ENCODE measurements at places on chromosomes 11 and 22.

DNA sequence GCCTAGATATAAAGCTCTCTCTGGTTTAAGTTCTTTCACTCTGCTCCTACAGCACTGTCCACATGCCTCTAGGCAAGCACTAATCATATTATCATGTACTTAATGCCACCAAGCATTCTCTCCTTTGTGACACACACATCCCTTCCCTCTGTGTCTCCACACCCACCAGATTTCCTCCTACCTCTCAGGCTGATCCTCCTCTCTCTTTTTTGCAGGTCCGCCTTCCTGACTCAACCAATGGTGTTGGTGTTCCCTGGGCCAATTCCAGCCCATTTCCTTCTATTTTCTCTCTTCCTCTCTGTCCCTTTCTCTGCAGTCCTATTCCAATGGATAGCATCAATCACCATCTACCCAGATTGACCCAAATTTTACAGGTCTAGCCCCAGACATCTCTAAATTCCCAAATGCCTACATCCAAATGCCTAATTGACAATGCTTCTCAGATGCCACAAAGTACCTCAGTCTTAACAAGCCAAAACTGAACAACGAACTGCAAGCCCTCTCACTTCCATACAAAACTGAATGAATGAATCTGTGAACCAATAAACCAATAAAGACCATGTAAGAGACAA is 504 bp upstream of the ZNF215 start:
- DNase-seq: no peak

- peak; percentile 62 for DNase-seq
These were observed 6.2 kb upstream of the IGSF22 start for GRCh38 chr11:18731949-18732821.

DNA sequence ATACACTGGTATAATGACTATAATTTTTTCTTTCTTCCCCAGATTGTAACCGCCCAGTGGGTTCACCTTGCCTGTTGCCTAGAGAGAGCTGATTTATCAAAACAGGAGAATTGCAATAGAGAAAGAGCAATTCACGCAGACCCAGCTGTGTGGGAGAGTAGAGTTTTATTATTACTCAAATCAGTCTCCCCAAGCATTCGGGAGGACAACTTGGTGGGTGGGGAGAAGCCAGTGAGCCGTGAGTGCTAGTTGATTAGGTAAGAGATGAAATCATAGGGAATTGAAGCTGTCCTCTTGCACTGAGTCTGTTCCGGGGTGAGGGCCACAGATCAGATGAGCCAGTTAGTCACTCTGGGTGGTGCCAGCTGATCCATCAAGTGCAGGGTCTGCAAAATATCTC is 73.2 kb downstream of the SLC35F2 start:
- no peak for DNase-seq

GRCh38 chr11:19116971-19117759 is at the start of gene ZDHHC13:
Gene ZDHHC13 (plus strand): TSS chr11:19117168. CDS start chr11:19117250, 82 bp downstream.
- peak; percentile 99 for DNase-seq

DNA sequence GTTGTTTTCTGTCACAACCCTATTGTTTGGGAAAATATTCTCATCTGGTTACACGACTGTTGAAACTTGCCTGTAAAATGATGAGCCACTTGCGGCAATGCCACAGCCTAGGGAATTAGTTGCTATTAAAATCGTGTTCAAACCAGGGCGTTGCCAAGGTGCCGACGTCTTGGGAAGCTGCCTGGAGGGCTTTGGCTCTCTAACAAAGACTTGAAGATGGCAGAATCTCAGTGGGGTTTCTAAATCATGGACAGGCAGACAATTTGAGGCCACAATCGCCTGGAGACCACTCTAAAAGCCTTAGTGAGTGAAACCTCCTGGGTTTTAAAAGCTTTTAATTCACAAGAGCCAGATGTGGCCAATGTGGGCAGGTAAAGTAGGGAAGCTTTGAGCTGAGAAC is 117.2 kb upstream of the BMAL1 start:
- DNase-seq: no peak

DNA sequence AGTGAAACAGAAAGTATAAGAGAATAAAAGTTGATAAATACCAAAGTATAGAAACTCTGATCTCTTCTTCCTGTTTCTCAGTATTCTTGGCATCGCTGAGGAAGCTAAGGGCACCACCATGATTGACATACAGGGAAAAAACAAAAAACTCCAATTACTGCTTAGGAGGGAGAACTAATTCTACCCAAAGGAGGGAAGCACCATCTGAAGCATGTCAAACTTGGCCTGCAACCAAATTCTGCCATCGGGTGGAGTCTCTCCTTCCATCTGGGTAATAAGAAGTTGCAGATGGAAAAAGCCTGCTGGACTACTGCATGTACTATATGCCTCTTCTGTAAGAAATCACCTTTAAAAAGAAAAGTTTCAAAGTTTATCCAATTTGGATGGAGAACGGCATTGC is 30.5 kb upstream of the PPP2R1B start:
- DNase-seq: no peak

DNA sequence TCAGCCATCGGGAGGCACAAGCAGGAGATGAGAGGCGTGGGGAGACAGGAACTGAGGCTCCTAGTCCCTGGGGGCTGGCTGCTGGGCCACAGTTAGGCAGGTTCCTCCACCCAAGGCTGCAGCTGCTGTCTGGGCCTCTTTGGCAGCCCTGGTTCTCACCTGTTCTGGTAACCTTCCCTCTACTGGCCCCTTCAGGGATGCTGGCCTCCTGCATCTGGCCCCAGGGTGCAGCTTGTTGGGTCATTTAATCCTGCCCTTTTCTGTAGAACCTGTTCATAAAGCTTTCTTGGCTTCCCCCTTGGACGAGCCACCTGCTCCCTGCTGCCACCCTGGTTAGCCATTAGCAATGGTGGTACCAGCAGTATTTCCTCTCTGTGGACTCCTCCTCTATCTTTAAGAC is 5.5 kb downstream of the USH1C start:
- no peak for DNase-seq

DNA sequence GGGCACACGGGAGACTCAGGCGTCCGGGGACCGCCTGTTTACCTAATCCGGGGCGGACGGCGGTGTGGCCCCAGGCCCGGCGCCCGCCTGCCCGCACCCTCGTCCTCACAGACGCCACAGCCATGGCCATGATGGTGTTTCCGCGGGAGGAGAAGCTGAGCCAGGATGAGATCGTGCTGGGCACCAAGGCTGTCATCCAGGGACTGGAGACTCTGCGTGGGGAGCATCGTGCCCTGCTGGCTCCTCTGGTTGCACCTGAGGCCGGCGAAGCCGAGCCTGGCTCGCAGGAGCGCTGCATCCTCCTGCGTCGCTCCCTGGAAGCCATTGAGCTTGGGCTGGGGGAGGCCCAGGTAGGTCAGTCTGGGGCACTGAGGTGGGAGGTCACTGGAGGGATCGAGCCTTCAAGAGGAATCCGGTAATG is 10.0 kb upstream of the RAB1B start:
- no peak for DNase-seq

DNA sequence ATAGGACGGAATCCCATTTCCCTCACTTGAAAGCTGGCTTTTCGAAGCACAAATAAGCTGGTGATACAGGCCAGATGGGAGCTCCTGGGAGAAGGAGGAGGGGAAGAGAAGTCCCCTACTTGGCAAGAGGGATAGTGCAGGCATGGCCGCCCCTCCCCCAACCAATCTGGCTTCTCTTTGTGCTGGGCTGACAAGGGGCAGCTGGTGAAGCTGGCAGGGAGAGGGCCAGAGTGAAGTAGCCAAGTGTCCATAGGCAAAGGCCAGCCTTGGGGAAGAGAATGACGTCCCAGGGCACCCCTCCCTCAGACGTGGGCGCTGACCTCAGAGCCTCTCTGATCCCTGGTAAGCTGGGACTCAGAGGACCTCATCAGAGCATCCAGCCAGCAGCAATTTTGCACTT is 78.7 kb upstream of the GRAMD1B start:
- no peak for DNase-seq

- no peak for DNase-seq
These were observed 61.9 kb downstream of the CD44 start for GRCh38 chr11:35200811-35201341.

DNA sequence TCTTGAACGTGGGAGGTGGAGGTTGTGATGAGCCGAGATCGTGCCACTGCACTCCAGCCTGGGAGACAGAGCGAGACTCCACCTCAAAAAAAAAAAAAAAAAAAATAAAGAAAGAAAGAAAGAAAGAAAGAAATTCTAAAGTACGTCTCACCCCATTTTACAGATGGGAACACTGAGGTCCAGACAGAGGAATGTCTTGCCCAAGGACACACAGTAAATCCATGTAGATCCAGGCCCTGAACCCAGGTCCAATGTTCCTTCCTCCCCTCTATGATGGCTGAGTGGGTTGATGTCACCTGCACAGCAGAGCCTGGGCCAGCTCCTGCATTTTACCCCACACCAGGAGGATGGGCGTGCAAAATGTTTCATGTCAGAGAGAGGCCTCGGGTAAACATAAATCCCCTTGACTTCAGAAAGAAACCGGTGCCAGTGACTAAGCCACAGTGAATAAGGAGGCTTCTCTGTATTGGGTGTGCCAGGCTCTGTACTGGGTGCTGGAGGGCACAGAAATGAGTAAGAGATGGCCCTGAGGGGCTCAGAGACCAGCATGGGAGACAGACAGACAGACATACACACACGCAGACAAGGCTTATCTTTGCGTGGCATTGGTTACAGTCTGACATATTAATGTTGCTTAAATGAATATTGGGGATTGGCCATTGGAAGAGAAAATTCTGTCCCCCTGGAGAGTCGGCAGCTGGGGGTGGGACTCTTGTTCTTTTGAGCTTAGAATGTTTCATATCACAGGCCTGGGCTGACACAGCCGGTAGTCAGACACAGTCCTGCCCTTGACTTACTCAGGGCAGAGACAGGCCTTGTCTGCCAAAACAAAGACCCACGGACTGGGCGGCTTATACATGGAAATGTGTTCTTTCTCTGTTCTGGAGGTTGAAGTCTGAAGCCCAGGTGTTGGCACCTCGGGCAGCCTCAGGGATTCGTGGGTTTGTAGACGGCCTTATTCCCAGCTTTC is 105.4 kb downstream of the MIAT start:
- no peak for DNase-seq

- DNase-seq: no peak
These were observed 27.2 kb downstream of the GRAMD1B start for GRCh38 chr11:123457187-123457770.

DNA sequence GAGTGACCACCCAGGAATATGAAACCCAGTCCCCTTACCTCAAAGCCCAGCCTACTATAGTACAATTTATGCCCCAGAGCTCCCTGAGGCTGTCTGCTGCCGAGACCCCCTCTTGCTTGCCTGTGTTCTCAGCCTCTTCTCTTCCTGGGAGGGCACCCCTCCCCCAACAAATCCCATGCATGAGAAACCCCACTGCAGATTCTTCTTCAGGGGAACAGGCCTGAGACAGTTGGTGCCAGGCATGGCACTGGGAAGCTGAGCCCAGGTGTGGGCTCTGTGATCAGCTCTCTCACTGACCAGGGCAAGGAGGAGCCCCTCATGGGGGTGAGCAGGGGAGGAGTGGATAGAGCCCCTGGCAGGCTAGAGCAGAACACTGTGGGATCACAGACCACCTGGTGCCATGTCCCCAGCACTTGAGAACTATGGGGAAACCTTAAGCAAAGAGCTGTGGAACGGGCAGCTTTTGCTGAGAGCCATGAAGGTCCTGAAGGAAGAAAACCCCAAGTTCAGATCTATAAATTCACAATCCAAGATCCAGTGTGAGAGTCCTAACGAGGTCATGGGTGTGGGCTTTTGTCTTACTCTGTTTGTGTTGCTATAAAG is 46.5 kb upstream of the TH start:
- DNase-seq: no peak

GRCh38 chr11:6362873-6363678 is 27.2 kb upstream of the SMPD1 start:
- DNase-seq: peak; percentile 46

DNA sequence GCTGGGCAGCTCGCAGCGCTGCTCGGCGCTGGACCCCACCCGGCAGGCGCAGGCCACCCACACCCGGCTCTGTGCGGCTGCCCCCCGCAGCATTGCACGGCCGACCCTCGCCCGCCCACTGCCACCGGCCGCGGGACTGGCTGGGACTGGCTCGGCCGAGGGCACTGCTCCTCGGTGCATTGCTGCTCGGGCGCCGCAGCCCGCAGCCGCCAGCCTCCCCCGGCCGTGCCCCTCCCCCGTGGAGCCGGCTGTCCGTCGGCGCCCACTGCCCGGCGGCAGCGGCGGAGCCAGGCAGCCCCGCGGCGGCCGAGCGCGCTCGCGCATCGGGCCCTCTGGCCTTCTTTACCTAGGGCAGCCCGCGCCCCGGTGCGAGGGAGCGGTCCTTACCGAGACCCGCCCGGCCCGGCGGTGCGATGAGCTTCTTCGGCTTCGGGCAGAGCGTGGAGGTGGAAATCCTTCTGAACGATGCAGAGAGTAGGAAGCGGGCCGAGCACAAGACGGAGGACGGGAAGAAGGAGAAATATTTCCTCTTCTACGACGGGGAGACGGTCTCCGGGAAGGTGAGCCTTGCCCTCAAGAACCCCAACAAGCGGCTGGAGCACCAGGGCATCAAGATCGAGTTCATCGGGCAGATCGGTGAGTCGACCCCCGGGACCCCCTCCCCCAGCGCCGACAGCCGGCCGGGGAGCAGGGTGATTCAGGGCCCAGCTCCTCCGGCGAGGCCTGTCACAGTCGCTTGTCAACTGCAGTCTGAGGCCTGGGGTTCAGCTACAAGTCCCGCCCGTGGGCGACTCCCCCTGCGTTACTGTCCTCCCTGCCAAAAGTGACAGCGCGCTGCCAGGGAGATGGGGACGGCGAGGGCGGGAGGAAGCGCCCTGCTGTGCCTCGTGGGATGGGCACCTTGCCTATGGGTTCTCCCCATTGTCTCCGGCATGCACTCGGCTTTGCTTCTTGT is 516 bp downstream of the VPS26B start:
- DNase-seq: no peak

DNA sequence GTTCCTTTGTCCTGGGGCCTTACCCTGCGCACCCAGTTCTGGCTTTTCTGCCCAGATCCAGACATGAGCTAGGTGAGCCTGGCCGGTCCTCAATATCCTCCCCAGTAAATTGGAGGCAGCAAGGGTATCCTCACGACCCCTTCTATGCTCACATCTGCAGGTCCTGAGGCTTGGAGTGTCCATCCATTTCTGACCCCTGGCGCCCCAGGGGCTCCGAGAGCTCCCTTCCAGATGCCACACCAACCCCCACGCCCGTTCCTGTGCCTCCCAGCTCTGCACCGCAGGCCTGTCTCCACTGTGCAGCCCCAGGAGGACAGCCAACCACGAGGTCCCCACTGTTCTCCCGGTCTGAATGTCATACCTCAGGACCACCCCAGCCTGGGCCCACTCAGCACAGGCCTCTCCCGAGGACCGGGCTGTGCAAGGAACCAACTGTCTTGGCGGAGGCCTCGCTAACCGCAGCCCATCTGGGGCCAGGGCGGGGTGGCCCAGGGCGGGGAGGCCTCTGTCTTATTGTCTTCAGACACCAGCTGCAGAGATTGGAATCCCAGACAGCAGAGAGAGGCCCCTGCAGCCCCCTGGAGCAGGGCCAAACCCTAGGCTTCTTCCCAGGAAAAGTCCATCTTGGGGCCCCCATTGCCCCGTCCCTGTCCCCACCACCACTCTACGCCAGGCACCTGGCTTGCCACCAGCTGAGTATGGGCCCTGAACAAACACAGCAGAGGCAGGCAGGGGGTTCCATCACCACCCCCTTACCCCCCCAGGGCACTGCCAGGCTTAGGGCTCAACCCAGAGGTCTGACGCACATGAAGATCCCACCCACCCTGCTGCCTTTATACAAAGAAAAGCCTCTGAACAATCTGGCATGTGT is 39.3 kb downstream of the ALX4 start:
- DNase-seq: no peak
